ENCODE measurements at places on chromosomes 12 and 14.
A peak's percentile ranks its signal among the peaks of the same experiment; 100 is the strongest.

- DNase-seq = peak; percentile 76
Measured at GRCh38 chr14:53715193-53715721, 241.4 kb downstream of the BMP4 start.

GRCh38 chr12:65728848-65729793 is 95.2 kb upstream of the HMGA2 start:
- peak; percentile 41 for DNase-seq

GRCh38 chr14:31947680-31948595 is 129.2 kb upstream of the ARHGAP5 start:
- no peak for DNase-seq

DNA sequence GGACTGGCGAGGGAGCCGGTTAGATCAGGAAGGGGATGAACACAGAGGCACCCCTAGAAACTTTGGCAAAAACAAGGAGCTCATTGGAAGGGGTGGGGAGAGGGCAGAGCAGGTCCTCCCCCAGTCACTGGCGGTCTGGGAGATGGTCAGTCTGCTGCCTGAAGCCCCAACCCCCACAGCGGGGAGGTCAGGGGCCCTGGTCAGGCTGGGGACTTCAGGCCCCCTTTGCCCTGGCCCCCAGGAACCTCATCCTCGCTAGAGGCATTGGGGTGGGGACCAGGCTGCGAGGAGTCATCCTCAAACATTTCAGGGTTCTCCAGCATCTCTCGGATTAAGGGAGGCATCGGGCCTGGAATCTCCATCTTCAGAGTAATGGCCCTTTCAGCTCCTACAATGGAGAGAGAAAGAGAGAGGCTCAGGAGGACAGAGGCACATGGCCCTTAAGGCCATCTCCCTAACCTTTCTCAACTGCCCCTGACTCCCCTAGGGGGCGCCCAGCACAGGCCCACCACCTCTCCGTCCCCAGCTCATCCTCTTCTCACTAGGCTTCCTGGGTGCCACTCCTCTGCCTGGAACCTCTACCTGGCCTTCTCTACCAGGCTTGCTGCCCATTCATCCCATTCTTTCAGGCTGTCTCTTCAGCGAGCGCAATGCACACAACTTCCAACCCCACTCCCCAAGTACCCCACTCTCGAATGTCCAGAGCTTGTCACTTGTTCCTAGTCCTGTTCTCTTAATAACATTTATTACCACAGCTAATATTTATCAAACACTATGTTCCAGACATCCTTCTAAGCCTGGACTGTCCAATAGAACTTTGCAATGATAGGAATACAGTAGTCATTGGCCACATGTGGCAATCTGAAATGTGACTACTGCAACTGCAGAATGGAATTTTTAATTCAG is 4.7 kb upstream of the ITGB7 start:
- no peak for DNase-seq

DNA sequence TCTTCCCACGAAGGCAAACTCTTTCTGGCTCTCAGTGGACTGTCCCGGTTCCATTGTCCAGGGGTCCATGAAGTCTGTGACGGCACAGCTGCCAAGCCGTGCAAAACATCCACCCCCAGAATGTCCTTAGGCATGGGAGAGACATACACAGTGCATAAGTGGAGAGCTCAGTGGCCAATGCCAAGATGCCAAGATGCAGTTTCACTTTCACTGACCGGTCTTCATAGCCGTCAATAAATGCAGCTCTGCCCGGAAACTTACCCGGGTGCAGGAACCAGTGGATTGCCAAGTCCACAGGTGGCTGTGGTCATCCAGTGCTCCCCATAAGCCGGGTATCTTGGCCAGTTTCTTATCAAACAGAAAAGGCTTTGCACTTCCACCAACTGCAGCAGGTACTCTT is 162.3 kb downstream of the PTCSC3 start:
- DNase-seq = no peak

- no peak for DNase-seq
Measured at GRCh38 chr12:94676031-94676641, 25.8 kb upstream of the TMCC3 start.

- DNase-seq = no peak
Measured at GRCh38 chr14:55432628-55433027, 7.8 kb downstream of the TBPL2 start.

DNA sequence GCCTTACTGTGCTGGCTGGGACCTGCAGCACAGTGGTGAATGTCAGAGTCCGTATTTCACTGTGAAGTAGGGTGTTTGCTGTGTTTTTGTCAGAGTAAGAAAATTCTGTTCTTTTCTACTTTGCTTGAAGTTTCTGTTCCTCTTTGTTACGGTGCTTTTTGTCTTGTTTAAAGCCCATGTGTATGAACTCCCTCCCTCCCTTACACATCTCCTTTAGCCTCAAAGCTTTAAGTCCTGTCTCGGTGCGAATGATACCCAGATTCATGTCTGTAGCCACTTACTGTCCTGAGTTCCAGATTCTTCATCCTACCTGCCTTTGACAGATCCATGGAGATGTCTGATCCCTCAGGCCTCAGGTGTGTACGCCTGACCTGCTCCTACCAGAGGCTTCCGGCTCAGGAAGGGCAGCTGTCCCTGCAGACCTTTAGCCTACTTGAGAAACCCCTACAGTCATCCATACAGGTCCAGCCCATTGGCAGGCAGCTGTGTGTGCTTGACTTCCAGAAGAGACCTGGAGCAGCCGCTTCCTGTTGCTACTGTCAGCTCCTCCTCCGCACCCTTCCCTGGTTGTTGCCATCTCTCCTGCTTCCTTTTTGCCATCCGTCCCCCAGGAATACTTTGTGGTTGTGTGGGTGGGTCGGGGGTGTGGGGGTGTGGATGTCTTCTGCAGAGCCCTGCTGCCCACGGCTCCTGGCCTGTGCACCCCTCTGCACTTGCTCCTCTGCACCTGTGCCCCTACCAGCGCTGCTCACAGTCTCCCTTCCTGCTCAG is 72.9 kb downstream of the DDX51 start:
- no peak for DNase-seq

Measured in astrocyte of the spinal cord (primary cell).